ENCODE measurements at places on chromosomes 2 and 18. TPM values are rescaled to one million over a fixed set of nuclear protein-coding genes. Genes with fewer than 3 reads are reported as not detected.

DNA sequence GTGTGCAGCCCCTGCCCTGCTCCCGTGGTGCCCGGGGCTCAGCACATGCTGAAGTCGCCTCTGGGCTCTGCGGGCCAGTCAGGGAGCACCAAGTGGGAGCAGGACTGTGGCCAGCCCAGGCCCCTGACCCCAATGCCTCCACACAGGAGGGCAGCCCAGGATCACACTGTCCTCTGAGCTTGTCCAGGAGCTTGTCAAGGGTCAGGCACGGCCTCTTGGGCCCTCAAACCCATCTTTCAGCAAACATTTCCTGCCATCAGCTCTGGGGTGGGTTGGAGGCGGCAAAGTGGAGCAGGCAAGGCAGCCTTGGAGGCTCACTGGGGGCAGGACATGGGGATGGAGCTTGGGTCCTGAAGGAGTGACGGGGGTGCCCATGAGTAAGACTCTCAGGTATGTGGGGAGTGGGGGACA is 10.3 kb downstream of the SNED1 start:
- no peak for DNase-seq

- DNase-seq: no peak
Measured at GRCh38 chr2:211306929-211307328, 750.5 kb downstream of the CPS1 start.

GRCh38 chr18:62702259-62702658 is 13.1 kb upstream of the PHLPP1 start:
- no peak for DNase-seq

DNA sequence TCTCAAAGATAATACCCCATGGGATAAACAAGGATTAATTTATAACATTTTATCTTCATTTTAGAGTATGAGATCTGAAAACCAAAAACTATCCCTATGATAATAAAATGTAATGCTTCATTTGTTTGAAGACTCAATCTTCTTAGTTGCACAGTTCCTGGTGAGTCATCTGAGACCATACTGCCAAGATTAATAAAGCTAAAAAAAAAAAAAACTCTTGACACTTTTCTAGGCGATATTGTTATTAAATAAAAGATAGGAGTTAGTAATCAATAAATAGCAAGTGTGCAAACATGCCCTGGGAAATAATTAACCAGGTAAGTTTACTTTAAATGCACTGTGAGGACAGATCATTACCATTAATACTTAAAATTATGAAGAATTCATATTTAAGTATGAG is 83.9 kb downstream of the RPE start:
- DNase-seq: no peak

GRCh38 chr2:18829976-18830375 is 240.6 kb upstream of the NT5C1B start:
- no peak for DNase-seq

GRCh38 chr2:235366390-235366789 is 127.5 kb upstream of the AGAP1 start:
- no peak for DNase-seq

DNA sequence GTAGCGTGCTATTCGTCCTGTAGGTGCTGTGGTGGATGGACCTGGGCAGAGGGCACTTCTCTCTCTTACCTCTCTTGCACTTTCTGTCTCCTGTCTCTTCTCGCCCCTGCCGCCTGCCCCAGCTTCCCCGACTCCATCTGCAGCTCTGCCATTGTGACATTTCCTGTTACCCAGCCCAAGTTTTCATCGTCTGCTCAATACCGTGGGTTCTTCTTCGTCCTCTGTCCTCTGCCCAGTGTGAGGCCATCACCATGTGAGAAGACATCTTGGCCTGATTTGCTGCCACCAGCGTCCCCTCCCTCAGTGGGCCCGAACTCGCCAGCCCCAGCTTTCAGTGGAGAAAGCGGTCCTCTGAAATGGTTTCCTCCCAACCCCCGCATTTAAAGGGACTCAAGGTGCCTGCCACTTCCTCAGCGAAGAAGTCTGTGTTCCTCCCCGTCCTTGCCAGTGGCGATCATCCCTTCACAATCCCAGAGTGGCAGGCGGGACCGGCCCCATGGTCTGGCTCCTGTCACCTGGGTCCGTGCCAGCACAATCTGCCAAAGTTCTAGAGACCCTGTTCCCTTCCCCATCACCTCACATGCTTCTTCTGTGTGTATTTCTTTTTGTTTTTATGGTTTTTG is 18.0 kb downstream of the TGOLN2 start:
- DNase-seq: no peak

- DNase-seq: no peak
Measured at GRCh38 chr2:41521211-41521610, 526.6 kb upstream of the PKDCC start.

- no peak for DNase-seq
Measured at GRCh38 chr2:85433511-85434089, 15.1 kb downstream of the SH2D6 start.

GRCh38 chr2:70775141-70775540 is 7.1 kb upstream of the ADD2 start:
- no peak for DNase-seq

- no peak for DNase-seq
Measured at GRCh38 chr2:189372688-189373257, 68.5 kb upstream of the WDR75 start.

- no peak for DNase-seq
Measured at GRCh38 chr2:150484461-150485021, 2.9 kb downstream of the RND3 start.

DNA sequence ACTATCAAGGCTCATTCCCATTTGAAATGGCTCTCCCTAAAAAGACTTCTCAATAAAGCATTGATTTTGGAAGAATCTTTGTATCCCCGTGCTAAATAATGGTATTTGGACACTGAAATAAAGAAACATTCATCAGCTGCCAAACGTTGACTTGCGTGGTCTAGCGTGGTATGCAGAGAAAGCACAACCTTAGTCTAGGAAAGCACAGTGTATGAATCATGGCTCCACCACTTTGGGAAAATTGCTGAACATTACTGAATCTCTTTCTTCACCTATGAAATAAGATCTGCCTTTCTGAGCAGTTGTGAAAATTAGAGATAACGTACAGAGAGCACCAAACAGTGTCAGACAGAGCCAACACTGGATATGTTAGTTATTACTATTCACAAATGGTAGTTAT is 353.9 kb downstream of the SS18 start:
- DNase-seq: no peak

DNA sequence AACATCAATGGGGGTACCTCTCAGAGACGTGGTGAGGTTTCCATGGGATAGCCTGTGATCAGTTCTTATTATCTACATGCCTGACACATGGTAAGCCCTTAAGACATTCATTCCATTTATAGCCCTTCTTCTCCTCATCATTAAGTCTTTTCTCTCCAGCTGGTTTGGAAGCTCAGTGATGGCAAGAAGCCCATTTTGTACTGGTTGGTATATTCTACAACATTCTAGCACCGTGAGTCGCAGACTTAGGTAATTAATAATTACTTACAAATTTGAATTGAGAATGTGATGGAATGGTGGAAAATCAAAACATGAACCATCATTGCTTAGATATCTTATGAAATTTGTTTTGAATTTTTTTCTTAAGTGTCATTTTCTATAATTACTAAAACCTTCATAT is 472.6 kb downstream of the DLGAP1 start:
- no peak for DNase-seq

DNA sequence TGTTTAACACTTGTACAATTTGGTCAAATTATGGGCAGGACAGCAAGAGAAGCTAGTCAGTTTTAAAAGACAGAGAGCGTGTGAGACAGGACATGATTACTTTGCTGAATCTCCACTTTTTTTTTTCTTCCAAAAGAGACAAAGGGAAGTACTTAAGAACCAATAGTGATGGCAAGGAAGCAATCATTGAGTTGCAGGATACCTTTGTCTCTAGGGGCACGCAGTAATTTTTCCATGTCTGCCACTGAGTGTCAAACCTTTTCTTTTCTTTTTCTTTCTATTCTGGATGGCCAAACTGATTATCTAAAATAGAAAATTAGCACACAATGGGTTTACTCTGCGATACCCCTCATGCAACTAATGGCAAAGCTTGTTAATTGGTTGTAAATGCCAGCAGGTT is 533.0 kb downstream of the PLCL1 start:
- no peak for DNase-seq

DNA sequence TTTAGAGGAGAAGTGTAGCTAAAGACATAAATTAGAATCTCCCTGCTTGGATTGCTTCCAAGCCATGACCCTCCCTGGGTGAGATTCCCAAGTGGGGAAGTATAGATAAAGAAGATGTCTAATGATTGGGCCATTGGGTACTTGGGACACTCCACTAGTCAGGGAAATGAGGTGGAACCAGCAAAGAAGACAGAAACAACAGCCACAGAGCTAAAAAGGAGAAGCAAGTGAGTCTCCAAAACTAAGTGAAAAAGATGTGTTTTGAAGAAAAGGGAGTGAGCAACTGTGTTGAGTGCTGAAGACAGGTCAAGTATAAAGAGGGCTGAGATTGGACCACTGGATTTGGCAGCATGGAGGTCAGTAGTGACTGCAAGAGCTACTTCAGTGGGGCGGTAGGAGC is 276.7 kb upstream of the STON1 start:
- no peak for DNase-seq

DNA sequence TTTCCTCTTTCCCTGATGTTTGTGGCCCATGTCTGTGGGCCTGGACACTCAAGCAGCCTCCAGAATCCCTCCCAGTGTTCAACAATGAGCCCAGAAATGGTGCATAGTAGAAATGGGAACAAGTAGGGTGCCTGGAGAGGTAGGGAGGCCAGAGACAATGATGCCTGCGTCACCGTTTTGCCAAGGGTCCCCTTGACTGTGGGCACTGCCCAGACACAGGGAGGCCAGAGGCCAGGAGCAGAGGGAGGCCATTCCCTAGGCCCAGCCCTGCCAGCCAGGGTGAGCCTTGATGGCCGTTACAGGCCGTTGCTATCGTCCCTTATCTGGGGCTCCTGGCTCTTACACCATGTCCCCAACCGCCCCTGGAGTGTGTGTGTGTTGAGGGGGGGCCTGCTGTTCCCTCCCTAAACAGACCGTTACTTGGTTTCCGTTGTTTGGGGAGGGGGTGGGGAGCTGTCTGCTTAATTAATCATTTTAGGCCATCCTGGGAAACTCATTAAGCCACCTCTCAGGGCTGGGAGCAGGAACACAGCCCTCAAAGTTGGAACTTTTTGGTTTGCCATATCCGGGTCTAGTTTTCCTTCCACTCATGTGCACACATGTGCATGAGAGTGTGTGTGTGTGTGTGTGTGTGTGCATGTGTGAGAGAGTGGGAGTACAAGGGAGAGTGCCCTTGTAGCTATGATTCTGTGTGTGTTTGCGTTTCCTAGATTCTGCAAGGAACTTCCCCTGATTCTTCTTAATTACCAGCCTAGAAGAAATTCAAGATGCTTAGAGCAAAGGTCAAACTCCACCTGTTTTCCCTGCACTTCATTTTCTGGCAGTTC is 135.2 kb upstream of the HAAO start:
- DNase-seq: peak; percentile 84

- no peak for DNase-seq
Measured at GRCh38 chr2:45210462-45211195, 201.4 kb upstream of the SIX2 start.

- no peak for DNase-seq
Measured at GRCh38 chr2:72475246-72475645, 327.6 kb upstream of the CYP26B1 start.

- no peak for DNase-seq
Measured at GRCh38 chr18:24341361-24341760, 56.3 kb downstream of the OSBPL1A start.

DNA sequence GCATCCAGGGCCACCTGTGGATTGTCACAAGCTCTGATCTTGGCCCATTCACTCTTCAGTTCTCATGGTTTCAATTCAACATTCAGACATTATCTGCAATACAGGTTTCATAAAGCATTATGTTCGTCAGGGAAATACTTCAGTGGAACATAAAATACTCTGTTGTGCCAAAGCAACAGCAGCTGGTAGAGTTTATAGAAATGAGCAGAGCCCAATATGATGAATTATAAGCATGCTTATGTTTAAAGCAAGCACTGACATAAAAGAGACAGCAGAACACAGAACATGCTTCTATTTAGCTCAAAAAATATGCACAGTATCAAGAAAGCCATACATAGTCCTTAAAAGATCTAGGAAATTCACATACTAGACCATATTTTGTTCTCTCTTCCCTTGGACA is 71.3 kb downstream of the PDK1 start:
- DNase-seq: no peak

DNA sequence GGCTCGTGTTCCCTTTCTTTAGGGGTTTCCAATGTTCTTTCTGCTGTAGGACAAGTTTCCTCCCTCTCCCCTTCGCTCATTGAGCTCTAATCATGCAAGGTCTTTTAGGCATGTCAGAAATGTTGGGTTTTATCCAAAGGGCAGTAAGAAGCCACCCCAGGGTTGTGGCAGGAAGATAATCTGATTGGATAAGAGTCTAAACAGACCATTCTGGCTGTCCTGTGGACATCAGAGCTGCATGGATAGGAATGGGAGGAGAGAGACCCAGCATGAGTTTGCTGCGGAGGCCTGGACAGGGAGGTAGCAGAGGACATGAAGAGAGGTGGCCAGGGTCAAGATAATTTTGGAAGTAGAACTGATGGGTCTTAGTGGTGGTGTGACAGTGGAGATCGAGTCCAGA is 88.2 kb downstream of the ACKR3 start:
- no peak for DNase-seq

GRCh38 chr2:214410128-214410775 is 602 bp upstream of the VWC2L start:
- DNase-seq: no peak

- DNase-seq: no peak
Measured at GRCh38 chr2:237200462-237200861, 114.8 kb downstream of the COPS8 start.

- DNase-seq: no peak
Measured at GRCh38 chr2:224377751-224378700, 23.9 kb downstream of the FAM124B start.

- DNase-seq: no peak
Measured at GRCh38 chr2:229775614-229776313, 61.4 kb upstream of the DNER start.

GRCh38 chr2:158112992-158113391 is 11.3 kb downstream of the UPP2 start:
- no peak for DNase-seq

GRCh38 chr2:161796192-161796591 is 172.0 kb downstream of the SLC4A10 start:
- no peak for DNase-seq

GALNT3 gene
- 19.4 TPM for polyA plus RNA-seq

STK16 gene
- polyA plus RNA-seq: 38.9 TPM

TM4SF20 gene
- 0.16 TPM for polyA plus RNA-seq

SCYGR4 gene
- not detected for polyA plus RNA-seq

CPO gene
- 1.1 TPM for polyA plus RNA-seq

GPD2 gene
- 23.7 TPM for polyA plus RNA-seq

SERPINB3 gene
- polyA plus RNA-seq: not detected

ZNF521 gene
- polyA plus RNA-seq: 31.2 TPM

DOK6 gene
- polyA plus RNA-seq: 15.8 TPM

IL1B gene
- 0.67 TPM for polyA plus RNA-seq

CAD gene
- 59.9 TPM for polyA plus RNA-seq
